ENCODE measurements at places on chromosomes 4 and X. TPM values are rescaled to one million over a fixed set of nuclear protein-coding genes. Genes with fewer than 3 reads are reported as not detected.

DDIT4L gene
- total RNA-seq = 5.7 TPM

DNA sequence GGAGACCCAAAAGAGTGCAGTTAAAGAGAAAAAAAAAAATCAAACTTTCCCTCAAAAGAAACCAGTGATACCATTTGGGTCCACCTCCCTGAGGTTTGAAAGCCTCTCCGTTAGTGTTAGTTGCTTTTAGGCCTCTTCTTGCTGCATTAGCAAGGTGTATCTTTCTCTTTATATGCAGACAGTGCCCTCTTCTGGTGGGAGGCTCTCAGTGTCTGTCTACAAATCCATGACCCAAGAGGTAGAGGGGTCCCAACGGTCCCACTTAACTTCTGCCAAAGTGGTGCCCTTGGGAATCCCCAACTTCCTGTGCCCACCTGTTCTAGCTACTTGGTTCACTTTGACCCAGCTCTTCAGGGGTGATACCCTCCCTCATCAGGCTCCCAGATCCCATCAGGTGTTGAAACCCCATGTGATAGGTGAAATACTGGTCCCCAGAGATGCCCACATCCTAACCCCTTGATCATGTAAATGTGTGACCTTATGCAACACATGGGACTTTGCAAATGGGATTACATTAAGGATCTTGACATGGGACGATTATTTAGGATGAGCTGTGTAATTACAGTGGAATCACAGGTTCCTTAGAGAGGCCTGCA is 63.7 kb upstream of the CD99 start:
- no peak for DNase-seq

SLITRK4 gene
- 0.71 TPM for total RNA-seq

DNA sequence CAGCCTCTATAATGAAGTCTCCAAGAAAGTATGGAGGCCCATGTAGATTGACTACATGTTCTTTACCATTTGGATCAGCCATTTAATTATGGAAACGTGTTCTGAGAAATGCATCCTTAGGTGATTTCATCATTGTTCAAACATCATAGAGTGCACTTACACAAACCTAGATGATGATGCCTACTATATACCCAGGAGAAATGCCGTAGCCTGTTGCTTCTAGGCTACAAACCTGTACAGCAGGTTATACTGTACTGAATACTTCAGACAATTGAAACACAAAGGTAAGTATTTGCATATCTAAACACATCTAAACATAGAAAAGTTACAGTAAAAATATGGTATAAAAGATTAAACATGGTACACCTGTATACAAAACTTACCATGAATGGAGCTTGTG is 186.5 kb upstream of the FSTL5 start:
- no peak for DNase-seq

GRCh38 chrX:107747596-107748161 is 27.9 kb downstream of the TSC22D3 start:
- DNase-seq = no peak

DNA sequence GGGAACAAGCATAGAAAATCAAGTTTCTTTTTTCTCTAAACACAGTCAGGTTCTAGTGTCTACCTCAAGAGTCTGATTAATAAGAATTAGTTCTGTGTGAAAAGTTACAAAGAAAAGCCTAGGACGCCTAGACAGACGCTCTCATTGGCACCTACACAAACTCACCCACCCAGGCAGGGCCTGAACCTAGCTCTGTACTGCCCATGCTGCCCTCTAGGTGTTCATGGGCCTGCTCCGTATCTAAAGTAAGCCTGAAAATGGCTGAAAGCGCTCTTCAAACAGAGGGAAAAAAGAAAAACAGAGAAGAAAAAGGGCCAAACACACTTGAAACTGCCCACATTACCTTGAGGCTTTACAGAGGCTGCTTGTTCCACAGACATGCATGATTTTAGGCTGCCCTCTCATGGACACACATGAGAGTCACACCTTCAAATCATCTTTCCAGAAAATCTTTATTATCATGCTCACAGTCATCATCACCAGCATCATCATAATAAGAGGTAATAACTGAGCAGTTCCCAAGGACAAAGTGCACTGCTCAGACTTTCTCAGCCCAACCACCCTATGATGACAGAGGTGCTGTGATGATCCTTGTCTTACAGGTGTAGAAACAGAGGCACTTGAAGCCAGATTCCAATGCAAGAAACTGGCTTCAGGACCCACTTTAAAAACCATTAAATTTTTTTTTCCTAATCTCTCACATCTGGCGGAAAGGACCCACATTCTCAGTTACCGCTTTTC is 49.6 kb downstream of the MAP7D2 start:
- DNase-seq = no peak

TMSB15A gene
- total RNA-seq = 109 TPM

DNA sequence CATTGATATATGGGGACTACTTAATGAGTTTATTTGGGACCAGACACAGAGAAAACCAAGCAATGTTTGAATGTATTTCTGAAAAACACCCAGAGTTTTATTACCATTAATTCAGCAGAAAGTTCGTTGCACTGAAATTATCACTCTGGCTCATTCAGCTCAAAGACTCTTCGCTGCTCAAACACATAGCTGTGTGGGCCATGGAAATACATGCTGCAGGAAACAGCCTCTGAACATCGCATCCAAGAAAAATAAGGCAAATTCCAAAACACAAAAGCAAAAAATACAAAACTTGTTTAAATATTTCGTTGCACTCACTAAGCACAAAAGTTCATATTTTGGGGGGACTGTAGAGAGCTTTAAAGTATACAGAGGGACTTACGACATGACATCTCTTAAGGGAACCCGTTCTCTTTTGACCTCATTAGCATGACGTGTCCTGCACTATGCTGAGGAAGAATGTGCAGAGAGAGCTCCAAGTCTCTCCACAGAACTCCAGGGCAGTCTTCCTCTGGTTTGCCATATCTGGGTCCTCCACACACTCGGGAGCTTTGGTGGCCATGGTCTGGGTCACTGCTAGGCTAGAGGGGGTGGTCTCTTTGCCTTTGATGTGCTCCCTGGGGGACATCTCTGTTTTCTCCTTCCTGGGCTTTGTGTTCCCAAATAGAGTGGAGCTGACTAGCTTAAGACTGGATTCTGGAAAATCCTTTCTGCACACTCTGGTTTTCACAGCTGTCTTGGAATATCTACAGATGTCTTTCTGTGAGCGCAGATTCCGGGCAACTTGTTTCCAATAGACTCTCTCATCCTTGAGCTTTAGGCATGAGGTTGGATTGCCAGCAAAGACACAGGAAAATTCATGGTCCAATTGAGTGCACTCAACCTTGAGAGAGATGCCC is 2.8 kb downstream of the FGFBP1 start:
- no peak for DNase-seq

DNA sequence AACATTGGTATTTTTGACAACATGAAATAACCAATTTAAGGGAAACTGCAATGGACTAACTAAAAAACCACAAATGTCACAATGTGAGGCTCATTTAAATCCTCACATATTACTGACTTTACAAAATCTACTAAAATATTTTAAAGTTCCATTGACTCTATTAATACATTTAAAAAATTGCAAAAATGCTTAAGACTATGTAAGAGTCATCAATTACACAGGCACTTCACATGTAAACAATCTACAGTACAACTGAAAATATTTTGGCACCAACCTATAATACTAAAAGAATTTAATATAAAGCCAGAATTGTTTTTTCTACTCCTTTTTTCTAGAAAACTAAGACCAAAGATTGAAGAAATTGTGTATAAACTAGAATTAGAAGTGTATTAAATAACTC is 76.8 kb upstream of the RBMXL3 start:
- no peak for DNase-seq

DNA sequence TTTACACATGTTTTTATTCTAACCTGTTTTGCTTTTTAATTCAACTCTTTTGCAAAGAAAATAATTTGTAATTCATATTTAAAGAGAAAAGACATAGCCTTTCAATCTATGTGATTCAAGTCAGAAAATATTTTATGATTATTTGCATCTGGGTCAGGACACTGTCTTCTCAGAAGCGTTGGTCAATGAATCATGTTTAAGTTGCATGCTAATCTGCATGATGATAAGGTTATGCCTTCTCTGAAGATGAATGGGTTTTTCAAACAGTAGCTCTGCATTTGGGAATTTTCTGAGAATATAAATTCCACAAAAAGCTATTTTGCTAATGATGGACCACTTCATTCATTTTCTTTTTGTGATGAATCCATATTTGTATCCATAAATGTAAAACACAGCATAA is 282.5 kb downstream of the TMA16 start:
- no peak for DNase-seq

DNA sequence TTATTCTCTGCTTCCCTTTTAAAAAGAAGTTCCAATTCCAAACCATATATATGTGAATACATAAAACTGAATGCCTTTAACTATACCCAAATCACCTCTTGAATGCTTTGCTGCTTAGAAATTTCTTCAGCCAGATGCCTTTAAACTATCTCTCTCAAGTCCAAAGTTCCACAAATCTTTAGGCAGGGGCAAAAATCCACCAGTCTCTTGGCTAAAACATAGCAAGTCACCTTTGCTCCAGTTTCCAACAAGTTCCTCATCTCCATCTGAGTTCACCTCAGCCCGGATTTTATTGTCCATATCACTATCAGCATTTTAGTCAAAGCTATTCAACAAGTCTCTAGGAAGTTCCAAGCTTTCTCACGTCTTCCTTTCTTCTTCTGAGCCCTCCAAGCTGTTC is 49.8 kb downstream of the SULT1B1 start:
- no peak for DNase-seq

DNA sequence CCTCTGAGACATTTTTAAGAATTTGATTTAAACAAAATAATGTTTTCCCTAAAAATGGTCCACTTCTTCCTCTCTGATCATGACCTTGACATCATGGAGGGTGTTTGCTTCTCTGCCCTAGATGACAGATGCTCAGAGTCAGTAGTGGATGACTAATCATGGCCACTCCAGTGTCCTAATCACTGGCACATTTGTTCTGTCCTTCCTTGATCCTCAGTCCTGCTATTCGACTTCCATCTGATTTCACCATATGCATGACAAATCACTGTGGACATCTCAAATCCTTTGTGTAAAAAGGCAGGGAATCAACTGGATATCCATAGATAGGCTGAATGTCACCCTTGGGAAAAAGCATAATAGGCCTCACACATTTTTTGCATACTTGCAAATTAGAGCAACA is 9.0 kb downstream of the CRMP1 start:
- no peak for DNase-seq

DNA sequence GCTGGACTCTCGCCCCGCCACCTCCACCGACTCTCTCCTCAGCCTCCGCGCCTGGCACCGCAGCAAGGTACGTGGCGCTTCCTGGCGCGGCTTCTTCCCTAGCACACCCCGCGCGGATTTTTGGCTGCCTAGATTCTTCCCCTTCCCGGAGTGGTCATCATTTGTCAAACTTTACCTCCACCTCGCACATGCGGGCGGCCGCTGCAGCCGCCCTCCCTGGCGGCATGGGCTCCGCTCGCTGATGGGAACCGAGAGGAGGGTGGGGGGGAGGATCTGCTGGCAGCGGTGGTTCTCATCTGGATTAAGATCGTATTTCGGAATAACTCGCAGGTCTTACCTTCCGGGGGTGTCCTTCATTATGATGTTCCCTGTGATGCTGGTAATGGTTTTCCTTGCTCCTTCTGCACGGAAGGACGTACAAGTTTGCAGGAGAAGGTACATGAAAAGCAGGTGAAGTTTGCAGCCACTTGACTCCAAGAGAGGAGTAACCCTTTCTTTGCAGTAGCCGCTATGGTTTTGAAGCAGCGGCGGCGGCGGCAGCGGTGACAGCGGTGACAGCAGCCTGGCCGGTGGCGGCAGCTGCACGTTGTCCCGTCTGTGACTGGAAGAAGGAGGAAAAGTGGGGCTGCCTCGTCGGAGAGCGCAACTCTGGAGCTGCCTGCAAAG is 2183.9 kb upstream of the TENM3 start:
- no peak for DNase-seq

DNA sequence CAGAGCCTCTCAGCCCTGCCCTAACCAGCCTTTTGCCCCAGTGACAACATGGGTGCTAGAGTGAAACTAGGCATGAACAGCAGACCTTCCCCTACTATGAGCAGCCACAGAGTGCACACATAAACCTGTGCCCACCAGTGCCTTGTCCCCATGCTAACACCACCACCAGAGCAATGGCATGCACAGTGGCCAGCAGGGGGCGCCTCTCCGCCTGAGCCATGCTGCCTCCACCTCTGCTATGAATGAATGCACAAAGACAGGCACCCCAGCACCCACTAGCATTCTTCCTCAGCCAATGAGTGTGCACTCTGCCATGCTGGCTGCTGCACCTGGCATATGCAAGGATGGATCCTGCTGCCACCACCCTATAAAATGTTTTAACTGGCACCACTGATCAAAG is 286.9 kb upstream of the FGF16 start:
- no peak for DNase-seq

RTL9 gene
- 0.39 TPM for total RNA-seq

TMPRSS11D gene
- not detected for total RNA-seq

DNA sequence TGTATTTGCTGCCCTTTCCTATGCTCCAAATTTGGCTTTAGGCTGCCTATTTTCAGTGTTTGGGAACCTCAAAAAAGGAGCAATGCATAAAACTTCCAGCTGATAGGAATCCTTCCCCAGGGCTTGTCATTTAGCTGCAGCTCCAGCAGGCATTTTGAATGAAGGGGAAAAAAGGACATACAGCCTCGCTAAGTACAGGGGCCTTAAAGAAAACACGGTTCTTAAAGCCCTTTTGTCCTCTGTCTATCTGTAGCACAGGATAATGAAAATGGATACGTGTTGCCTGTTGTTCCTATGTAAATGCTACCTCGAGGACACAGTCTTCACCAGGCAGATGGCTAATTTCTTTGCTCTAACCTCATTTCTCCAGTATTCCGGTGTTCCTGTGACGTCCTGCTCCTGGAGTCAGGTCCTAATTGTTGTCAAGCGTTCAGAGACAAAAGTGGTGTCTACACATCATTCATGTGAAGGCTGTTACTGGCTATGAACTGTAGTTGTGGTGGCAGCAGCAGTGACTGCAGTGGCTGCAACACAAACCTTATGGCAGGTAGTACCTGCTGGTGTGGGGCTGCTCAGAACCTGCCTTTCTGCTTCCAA is 117.4 kb downstream of the MGST2 start:
- DNase-seq = no peak

- no peak for DNase-seq
Measured at GRCh38 chr4:113604955-113605354, 156.6 kb downstream of the CAMK2D start.

GRCh38 chr4:132918096-132918495 is 231.0 kb upstream of the PCDH10 start:
- no peak for DNase-seq

GRCh38 chr4:78806943-78807460 is 30.9 kb downstream of the BMP2K start:
- DNase-seq = no peak

GRCh38 chrX:110142096-110142495 is 139.2 kb downstream of the TMEM164 start:
- DNase-seq = no peak

- DNase-seq = no peak
Measured at GRCh38 chr4:131091896-131092295, 1995.9 kb downstream of the C4orf33 start.

Measured in type B pancreatic cell (in vitro differentiated cells).